Karpas-422 (cell line): ENCODE measurements at places on chromosomes 16 and 17. TPM values are rescaled to one million over a fixed set of nuclear protein-coding genes. Genes with fewer than 3 reads are reported as not detected.

DNA sequence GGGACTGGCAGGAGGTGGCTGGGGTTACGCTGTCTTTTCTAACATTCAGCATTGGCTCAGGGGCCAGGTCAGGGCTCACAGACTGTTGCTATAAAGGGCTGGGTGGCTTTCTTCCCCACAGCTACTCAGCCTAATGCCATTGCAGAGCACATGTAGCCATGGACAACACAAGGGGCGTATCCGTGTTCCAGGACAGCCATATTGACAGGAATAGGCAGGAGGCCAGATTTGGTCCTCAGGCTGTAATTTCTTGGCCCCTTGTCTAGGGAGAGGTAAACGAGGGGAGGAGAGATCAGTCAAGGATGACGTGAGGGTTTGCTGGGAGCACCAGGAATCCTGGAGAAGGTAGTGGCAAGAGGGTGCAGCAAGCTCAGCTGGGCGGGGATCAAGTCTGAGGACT is 21.2 kb upstream of the MYO15B start:
- DNase-seq: no peak

DNA sequence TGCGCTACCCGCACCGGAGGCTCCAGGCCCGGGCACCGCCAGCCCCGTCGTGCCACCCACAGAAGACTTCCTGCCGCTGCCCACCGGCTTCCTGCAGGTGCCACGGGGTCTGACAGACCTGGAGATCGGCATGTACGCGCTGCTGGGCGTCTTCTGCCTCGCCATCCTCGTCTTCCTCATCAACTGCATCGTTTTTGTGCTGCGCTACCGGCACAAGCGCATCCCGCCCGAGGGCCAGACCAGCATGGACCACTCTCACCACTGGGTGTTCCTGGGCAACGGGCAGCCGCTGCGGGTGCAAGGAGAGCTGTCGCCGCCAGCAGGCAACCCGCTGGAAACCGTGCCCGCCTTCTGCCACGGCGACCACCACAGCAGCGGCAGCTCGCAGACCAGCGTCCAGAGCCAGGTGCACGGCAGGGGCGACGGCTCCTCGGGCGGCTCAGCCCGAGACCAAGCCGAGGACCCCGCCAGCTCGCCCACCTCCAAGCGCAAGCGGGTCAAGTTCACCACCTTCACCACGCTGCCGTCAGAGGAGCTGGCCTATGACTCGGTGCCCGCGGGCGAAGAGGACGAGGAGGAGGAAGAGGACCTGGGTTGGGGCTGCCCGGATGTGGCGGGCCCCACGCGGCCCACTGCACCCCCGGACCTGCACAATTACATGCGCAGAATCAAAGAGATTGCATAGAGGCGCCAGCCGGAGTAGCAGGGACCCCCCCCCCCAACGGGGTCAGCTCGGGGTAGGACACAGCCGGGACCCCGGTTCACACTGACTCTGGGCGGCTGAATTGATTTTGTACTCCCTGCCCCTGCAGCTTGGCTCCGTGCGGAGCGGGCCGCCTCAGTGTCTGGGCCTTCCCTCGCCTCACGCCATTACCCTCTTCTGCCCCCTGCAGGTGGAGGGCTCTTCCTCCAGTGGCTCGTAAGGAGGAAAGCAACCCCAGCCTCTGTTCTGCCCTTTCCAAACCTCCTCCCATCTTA is 58.5 kb downstream of the TMEM132E start:
- DNase-seq: peak; percentile 89

GRCh38 chr16:87305505-87306391 is 11.4 kb downstream of the C16orf95 start:
- DNase-seq: no peak

DNA sequence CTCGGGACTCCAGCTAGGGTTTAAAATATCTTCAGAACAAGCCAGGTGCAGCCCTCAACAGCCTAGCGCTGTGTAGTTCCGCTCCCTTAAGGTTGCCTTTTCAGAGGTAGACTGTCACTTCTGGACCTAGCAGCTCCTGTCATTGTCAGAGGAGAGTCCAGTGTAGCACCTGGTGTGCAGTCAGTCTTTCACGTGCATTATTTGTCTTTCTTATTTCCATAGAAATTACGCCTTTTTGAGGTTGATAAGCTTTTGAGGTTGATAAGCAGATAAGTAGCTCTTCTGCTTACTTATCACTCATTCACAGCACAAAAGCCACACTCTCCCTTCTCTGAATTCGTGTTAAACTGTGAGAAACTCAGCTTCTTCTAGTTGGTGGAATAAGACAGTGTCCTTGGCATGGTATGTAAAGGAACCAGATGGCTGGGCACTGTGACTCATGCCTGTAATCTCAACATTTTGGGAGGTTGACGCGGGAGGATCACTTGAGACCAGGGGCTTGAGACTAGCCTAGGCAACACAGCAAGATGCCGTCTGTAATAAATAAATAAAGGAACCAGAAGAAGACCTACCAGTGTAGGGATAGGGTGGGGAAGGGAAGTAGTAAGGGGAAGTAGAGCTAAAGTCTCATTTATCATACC is 10.2 kb downstream of the EEF2K start:
- no peak for DNase-seq

- no peak for DNase-seq
Measured at GRCh38 chr17:13158494-13159240, 140.8 kb upstream of the ELAC2 start.

DNA sequence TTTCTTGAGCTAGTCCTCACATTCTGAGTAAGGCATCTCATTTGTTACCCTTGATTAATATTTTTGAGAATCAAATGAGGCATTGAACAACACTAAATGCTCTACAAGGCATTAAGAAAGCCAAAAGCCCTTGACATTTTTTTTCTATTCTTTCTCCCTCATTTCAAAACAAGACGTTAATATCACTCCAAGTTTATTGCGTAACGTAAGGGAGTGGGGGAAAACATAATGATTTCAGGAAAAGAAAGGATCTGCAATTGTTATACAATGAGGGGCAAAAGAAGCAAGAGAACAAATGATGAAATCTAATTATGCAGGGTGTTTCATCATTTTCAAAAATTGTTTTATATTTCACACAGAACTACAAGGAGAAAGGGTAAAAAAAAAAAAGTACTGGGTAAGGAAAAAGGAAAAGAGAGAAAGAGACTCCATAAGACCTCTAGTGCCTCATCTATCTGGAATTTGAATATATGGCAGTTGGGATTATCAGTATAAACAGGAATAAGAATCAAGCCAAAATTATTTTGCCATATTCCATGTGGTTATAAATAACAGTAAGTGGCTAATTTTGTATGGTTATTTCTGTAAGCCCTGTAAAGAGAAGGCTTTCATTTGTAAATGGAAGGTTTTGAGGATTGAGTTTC is 163.0 kb downstream of the ABCA8 start:
- DNase-seq: no peak

DNA sequence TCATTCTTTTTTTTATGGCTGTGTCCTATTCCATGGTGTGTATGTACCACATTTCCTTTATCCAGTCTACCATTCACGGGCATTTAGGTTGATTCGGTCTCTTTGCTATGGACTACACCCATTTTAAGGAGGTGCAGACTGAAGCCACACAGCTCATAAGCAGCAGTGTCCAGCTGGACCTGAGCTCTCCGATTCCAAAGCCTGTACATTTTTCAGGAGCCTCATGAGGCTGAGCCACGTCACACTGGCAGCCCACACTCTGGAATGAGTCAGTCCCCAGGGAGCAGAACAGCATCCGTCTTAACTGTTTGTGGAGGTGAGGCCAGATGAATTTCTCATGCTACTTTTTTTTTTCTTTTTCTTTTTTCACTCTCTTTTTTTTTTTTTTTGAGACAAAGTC is 116.1 kb downstream of the C16orf95 start:
- no peak for DNase-seq

DNA sequence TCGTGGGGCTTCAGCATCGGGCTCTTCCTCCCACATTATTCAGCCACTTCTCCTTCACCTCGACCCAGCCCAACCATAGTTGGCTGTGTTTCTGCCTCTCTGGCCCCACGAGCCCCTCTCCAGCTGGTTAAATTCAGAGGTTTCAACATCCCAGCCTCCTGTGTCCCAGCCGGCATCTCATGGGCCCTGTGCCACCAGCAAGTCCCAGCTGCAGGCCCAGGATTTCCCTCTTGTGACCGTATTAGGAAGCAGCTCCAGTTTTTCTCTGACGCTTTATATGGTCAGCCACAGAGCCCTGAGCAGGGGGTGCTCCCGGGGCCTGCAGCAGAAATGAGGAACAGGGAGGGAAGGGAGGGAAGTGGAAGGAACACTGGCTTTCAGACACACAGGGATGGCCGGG is 27.4 kb downstream of the MYH11 start:
- DNase-seq: no peak

GRCh38 chr17:62163847-62164246 is 98.8 kb upstream of the MED13 start:
- DNase-seq: no peak

- no peak for DNase-seq
Measured at GRCh38 chr17:74527081-74527480, 4.2 kb downstream of the CD300LB start.

- DNase-seq: no peak
Measured at GRCh38 chr16:23433261-23433920, 19.6 kb downstream of the COG7 start.

DNA sequence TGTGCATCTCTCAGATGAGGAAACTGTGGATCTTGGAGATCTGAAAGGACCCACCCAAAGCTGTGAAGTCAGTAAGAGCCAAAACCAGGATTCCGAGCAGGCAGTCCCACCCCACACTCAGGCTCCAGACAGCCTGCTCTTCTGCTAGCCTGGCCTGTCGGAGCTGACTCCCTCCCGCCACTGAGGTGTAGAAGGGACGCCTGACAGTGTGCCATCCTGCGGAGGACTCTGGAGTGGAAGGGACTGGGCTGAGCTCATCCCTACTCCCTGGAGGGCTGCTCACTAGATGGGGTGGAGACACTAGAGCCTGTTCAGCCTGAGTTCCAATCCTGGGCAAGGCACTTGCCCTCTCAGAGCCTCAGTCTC is 36.0 kb downstream of the WFDC1 start:
- no peak for DNase-seq

DNA sequence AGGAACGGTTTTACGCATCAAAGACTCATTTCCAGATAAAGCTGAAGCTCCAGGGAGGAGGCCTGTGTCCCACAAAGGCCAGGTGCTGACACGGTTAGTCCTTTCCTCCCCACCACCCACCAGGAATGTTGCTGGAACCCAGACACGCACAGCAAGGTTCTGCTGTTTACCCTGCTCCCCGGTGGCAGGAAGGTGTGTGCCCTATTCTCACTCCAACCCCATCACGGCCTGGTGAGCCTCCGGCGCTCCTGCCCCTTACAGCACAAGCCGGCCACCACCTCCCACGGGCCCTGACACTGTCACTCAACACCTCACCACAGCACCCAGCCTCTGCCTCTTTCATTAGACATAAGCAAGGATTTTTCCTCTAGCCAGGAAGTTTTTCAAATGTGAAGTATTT is 47.8 kb downstream of the ANKRD11 start:
- DNase-seq: no peak

GRCh38 chr17:44170499-44171201 is at the start of gene ASB16:
TSS of gene ASB16 (plus strand) at chr17:44170704. CDS start at chr17:44170790, 86 bp downstream.
- DNase-seq: no peak

- DNase-seq: no peak
Measured at GRCh38 chr16:6573577-6573976, 759.1 kb upstream of the RBFOX1 start.

MSLN gene
- total RNA-seq: 0.47 TPM in 1 of 2 replicates, not detected in the other

CEP131 gene
- 5.1 and 23.6 TPM in 2 replicates for total RNA-seq

MYLK3 gene
- 0.72 and 1.3 TPM in 2 replicates for total RNA-seq

NGFR gene
- 0.07 TPM in 1 of 2 replicates, not detected in the other for total RNA-seq

MYH3 gene
- 1.0 and 1.7 TPM in 2 replicates for total RNA-seq
